ENCODE measurements at places on chromosomes 2 and 18.

- DNase-seq = no peak
These were observed 1.6 kb downstream of the CELF4 start for GRCh38 chr18:37563931-37564392.

- DNase-seq = no peak
These were observed 37.5 kb downstream of the MYT1L start for GRCh38 chr2:2293527-2294089.

- no peak for DNase-seq
These were observed 24.9 kb upstream of the RMND5A start for GRCh38 chr2:86695053-86695691.

GRCh38 chr2:184577743-184578142 lies 20.6 kb upstream of the ZNF804A start:
- no peak for DNase-seq

DNA sequence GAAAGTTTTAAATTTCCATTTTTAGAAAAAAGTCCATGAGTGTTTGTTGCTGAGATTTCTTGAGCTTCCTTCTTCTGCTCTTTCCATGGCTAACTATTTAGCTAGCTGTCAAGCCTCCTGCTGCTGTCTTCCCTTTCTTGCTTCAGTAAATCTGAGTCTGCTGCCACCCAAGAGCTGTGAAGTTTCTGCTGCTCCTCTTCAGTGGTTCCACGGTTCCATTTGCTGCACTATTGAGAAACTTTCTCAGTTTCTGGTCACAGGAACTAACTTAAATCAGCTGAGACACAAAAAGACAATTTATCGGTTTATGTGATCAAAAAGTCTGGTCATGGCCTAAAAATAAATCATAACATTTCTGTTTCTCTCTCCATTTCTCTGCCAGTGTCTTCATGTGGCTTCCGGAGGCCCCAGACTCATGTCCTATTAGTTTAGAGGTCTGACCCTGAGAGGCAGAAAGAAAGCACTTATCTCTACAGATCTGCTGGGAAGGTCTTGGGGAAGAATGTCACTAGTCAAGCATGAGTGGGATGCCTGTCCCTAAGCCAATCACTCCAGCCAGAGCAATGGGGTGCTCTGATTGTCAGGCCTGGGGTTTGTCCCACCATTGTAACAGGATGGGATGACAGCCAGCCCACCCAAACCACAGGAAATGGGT lies 73.0 kb upstream of the ARL4C start:
- DNase-seq = no peak

GRCh38 chr2:127577973-127578372 lies 42.5 kb downstream of the MYO7B start:
- no peak for DNase-seq

GRCh38 chr18:14767474-14767873 lies 19.5 kb downstream of the ANKRD30B start:
- no peak for DNase-seq

- DNase-seq = no peak
These were observed 5.9 kb downstream of the ALPP start for GRCh38 chr2:232384466-232384865.

GRCh38 chr2:20439193-20439475 lies 7.7 kb upstream of the RHOB start:
- DNase-seq = no peak

GRCh38 chr2:554444-554843 lies 122.8 kb downstream of the TMEM18 start:
- no peak for DNase-seq

DNA sequence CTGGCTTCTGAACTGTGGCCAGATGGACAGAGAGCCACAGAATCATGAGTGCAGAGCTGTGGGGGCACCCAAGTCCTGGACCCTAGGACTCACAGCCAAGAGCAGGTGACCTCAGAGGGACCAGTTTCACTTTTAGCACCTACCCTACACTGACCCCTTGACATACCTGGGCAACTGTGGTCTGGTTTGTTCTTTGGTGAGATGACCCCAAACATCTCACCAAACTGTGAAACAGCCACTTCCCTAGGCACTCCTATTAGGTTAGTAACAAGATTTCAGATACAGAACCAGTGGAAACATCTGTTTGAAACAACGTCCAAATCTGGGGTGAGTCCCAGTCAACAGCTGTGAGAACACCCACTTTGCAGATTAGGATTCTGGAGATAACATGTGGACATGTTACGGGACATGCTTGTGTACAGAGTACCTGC lies 1.9 kb upstream of the ZFP36L2 start:
- no peak for DNase-seq

- no peak for DNase-seq
These were observed 1115.3 kb downstream of the LRP1B start for GRCh38 chr2:141015341-141016047.

GRCh38 chr2:102737431-102737830 lies 24.4 kb upstream of the TMEM182 start:
- DNase-seq = no peak

- DNase-seq = no peak
These were observed 37.1 kb downstream of the TACR1 start for GRCh38 chr2:75162259-75162658.

- no peak for DNase-seq
These were observed 135.8 kb downstream of the LDLRAD4 start for GRCh38 chr18:13354402-13354801.

DNA sequence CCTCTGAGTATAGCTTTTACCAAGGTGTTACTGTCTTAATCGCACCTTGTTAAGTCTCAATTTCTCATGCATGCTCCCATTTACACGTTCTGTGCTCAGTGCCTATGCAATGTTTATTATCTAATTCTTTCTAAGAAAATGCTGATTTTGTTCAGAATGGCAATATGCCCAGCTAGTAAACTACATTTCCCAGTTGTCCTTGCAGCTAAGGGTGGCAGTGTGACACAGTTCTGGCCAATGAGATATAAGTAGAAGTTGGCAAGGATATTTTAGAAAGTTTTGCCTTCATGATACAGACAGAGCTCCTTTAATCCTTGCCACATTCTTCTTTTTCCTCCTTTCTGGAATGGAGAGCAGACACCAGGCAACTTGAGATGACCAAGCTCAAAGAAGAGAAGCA lies 45.3 kb downstream of the POLE4 start:
- no peak for DNase-seq

- DNase-seq = peak; percentile 79
These were observed 36.4 kb upstream of the HAAO start for GRCh38 chr2:42828487-42829425.

DNA sequence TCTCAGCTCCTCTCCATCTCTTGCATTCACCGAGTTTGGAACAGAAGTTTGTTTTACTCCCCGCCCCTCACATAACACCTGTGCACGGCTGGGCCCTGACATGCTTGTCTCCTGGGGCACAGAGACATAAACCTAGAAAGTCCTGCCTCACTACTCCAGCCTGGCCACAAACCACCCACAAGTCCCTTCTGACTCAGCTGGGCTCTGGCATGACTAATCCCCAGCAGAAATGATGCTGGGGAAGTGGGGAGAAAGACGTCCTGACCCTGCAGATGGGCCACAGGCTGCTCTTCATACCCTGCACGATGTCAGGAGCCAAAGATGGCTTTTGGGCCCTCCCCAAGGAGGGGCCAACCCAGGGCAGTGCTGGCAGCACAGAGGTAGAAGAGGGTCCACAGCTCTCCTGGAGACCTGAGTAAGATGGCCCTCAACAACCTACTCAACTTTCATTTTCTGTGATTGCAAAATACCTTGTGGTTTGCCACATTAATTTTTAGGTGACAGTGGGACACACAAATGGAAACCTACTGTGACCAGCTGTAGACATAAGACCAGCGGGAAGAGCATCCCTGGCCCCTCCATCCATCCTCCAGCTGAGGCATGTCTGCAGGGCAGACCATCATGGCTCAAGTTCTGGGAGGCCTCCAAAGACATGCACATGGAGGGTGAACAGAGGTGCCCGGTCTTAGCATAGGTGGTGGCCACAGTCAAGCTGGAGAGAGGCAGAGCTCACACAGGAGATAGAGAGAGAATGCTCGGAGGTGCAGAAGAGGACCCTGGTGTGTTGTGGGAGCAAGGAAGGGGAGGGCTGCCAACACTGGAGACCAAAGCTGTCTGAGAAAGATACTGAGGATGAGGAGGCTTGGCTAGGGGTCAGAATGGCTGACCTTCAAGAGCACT lies 40.0 kb downstream of the DNMT3A start:
- no peak for DNase-seq

DNA sequence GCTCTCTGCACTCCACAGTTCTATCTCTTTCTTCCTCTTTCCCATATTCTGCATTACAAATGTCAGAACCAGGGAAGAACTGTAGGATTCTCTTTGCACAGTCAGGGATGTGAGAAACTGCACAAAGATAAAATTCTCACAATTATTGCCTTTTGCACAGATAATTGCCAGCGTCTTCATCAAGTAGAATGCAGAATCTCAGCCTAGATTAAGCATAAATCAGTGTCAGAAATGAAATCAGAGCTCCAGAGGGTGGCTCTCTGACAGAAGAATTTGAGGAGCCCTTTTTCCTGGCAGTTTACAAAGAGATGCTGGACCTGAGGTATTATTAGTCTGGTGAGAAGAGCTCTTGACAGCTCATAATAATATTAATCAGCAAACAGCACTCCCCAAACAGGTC lies 173.1 kb downstream of the PTH2R start:
- DNase-seq = no peak

GRCh38 chr18:31721601-31722000 lies 37.2 kb upstream of the B4GALT6 start:
- no peak for DNase-seq

DNA sequence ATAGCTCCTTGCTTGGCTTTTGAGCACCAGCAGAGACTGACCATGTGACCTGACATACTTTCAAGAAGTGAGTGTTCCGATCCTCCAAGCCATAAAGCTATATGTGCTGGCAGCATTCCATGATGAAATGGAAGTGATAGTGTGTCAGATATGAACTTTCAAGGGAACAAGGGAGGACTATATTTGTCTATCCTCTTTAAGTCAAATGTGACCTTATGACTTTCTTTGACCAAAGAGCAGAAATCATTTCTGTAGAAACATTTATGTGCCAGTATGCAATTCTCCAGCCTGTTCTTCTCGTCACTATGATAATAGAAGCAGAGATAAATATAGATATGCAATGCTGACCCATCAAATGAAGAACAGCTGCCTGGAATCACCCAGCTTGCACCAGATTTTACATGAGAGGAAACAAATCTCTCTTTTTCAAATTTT lies 14.4 kb downstream of the HYCC2 start:
- DNase-seq = no peak

DNA sequence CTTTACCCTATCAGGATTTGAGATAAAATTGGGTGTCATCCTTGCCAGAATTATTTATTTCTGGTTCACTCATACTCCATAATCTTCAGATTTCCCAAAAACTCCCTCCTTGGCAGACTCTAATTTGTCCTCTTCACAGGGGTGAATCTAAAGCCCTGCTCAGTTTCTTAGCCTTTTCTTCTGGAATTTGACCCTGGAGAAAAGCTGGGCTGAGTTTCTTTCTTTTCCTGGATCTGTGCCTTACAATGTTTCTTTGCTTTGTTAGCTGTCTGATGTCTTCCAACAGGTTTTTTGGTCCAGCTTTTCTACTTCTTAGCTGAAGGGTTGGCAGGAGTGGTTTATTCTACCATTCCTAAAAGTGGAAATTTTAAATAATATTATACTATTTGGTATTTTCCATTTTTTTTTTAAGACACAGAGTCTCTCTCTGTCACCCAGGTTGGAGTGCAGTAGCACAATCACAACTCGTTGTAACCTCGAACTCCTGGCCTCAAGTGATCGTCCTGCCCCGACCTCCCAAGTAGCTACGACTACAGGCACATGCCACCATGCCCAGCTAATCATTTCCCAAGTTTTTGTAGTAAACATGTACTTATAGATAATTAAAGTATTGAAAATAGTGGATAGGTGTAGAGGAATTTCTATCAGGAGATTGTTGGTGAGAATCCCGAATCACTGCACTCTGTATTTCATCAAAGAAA lies 138.4 kb upstream of the TWIST2 start:
- DNase-seq = no peak

DNA sequence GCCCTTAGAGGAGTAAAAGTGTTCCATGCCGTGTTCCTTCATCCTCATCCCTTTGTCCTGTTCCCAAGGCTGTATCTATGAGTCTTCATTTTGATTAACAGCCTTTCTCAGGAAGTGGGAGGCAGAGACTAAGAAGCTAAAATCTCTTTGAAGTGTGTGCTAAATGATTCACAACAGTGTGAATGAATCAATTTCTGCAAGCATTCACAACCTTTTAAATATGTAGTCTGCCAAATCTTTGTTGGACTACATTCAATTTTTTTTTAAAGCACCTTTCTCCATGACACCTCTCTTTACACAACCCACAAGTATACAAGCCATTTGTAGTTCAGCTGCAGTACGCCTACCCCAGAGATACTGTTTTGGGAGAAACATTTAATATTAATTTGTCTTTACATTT lies 408.6 kb upstream of the FANCL start:
- no peak for DNase-seq

GRCh38 chr2:191401287-191401686 lies 156.1 kb downstream of the MYO1B start:
- DNase-seq = no peak

- DNase-seq = no peak
These were observed 602.6 kb upstream of the VRK2 start for GRCh38 chr2:57443973-57444521.

GRCh38 chr2:144330951-144331673 lies 188.8 kb downstream of the ZEB2 start:
- no peak for DNase-seq

DNA sequence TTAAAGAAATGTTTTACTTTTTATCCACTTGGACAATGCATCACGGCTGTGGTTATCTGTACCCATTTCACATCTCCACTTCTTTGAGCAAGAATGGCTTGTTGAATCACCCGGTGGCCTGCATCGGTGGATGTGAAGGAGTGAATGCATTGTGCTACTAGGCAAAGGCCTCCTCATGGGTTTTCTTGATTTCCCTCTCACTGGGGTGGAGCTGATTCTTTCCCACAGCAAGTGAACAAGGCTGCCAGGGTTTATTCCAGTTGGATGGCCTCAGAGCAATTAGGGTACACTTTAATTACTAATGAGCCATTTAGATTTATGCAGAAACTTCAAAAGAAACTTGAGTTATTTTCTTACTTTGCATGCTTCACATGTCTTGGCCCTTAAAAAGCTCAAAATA lies 387.1 kb downstream of the RND3 start:
- DNase-seq = no peak

DNA sequence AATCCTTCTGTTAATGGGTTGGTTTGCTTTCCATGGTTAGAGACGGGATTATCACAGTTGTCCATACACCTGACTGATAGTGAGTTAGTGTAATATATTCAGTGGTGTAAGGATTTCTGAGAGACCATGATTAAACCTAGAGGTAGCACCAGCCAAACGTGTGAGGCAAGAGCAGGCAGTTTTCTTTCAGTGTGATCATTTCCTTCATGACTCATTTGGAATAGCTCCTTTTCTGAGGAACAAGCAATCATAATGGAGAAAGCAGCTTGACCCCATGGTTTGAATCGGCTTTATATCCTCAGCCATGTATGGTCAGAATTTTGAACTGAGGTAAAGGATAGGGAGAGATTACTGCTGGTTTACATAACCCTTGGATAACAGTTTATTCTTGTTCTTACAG lies 2.9 kb downstream of the MXD1 start:
- no peak for DNase-seq

Data from 8988T (cell line).